ENCODE measurements at places on chromosomes 12 and 14. TPM values are rescaled to one million over a fixed set of nuclear protein-coding genes. Genes with fewer than 3 reads are reported as not detected.

DNA sequence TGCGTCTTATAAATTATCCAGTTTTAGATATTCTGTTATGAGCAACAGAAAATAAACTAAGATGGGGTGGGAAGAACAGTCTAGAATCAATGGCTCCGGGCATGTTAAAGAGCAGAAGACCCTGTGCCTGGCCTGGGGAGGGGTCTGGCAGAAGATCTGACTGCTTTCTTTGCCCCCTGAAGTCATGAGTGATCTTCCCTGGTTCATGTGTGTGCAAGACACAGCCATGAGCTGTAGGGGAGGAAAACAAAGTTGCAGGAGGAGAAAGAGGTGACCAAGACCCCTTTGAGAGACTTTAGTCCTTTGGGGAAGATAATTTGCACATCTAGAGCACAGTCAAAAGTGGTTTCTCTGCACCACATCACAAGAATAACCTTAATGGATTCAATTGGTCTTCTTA, 4.8 kb downstream of the LACRT start:
- DNase-seq, result no peak

Gene CPM
- total RNA-seq, result 2.0 TPM

- DNase-seq, result no peak
These were observed 229.1 kb downstream of the PPM1H start for GRCh38 chr12:62705846-62706245.

DNA sequence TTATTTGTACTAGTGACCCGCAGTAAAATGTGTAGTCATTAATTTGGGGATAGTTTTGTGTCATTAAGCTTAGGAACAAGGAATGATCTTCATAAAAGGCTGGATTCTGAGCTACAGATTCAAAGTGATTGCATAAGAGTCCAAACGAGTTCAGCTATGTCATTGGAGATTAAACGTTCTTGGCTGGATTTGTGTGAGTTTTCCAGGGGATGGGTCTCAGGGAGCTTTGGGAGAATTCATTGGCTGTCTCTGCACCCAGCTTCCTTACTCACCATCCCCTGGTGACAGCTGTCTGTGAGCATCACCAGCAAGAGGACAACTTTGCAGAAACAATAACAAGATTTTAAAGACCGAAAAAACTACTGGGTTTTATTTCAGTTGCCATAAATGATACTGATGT, 130.4 kb downstream of the DAAM1 start:
- DNase-seq, result no peak

DNA sequence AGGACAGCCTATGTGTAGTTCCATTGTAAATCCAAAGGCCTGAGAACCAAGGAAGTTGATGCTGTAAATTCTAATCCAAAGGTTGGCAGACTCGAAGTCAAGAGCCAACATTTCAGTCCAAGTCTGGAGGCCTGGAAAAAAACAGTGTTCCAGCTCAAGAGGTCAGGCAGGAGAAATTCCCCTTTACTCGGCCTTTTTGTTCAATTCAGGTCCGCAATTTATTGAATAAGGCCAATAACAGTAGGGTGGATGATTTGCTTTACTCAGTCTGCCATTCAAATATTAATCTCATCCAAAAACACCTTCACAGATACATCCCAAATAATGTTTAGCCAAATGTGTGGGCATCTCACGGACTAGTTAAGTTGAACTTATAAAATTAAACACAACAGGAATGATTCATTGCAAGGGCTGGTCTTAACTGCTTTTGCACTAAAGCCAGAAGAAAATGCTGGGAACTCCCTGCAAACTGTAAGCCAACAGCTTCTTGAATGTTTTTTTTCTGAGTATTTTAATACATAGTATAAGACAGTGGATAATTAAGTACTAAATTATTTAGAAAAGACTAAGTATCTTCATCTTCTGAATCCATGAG, 197.4 kb upstream of the GARIN6 start:
- no peak for DNase-seq

DNA sequence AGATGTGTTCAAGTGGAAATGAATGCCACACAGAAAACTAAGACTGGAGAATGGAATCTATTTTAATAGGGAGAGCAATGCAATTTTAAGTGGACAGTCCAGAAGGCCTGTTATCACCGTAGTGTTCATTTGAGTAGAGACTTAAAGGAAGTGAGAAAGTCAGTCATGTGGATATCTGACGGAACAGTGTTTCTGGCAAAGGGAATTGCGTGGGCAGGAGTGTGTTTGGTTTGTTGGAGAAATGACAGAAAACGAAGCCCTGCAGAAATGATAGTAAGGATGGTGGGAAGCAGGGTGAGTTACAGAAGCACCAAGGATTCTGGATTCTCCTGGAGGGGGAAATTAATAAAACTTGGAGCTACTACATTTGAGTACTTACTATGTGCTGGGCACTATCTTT, 776.6 kb downstream of the MED13L start:
- DNase-seq, result no peak

- no peak for DNase-seq
These were observed 3.2 kb downstream of the DUSP6 start for GRCh38 chr12:89348894-89349699.

DNA sequence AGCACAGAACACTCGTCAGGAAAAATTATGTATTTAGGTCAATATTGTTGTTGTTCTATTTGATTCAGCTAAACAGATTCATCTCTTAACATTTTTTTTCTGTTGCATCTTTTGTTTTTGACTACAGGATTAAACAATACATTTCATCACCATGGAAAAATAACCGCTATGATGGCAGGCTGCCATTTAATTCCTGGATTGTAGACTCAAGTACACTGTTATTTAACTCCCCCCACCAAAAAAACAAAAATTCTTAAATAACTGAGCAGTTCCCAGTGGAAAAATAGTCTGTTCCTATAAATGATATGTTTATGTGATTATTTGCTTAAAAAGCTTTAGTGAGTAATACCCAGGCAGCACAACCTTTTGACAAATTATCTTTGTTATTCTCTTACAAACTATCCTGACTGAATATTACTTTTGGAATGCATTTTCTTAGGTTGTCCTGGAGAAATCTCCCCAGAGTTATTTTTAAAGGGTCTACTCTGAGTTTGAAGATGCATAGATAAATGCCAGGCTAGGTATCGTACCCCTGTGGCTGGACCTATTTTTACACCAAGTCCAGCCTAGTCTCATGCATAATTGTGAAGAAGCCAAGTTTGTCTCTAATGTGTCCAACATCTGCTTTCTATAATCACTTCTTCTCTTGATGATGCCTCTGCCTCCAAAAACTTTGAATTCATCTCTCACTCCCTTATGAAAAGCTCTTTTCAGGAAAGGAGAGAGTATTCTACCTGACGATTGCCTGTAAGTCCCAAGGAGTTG, 3.7 kb downstream of the KERA start:
- DNase-seq, result peak; percentile 85
